ENCODE measurements at places on chromosomes 4 and X.

DNA sequence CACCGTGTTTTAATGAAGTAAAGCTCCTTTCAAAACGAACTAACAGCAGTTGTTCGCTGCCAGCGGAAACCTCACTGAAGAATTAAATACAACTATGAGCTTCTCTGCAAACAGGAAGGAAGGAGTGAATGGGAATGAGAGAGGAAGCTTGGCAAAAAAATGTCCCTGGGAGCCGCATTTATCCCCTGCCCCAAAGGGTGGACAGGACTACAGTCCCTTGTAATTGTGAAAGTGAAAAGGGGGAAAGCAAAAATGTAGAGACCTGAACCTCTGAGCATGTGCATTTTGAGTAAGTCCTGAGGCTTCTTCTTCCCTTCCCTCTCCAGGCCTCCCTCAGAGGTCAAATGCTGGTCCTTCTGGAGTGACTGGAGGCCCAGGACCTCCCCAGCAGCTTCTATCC lies 53.8 kb upstream of the BMP2K start:
- no peak for DNase-seq

- peak; percentile 80 for DNase-seq
Observed at GRCh38 chrX:118495958-118496762, 545 bp downstream of the DOCK11 start.

DNA sequence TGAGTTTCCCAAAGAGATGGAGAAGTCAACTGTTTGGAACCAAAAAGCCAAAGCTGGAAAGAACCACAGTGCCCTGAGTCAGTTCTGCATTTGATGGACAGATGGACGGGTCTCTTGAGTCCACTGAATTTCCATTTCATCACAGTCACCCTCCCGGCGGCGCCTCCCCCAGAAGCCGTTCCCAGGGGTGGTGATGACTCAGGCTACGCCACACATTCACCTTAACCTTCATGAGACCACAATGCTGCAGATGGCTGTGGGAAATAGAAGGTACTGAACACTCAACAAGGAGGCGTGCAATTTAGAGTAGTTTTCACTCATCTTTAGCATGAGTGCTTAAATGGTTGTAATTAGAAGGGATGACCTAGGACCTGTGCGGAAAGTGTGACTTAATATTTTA lies 61.3 kb downstream of the STOX2 start:
- DNase-seq: no peak

DNA sequence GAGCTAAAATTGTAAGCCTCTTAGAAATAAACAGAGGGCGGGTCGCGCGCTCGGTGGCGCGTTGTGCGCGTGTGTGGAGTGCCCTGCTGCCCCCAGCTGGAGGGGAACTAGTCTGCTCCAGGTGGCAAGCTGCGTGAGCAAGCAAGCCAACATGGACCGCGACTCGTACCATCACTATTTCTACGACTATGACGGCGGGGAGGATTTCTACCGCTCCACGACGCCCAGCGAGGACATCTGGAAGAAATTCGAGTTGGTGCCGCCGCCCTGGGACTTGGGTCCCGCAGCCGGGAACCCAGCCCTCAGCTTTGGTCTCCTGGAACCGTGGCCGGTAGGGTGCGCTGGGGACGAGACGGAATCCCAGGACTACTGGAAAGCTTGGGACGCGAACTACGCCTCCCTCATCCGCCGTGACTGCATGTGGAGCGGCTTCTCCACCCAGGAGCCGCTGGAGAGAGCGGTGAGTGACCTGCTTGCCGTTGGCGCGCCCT lies 66.1 kb downstream of the DNAAF6 start:
- DNase-seq: peak; percentile 17

- no peak for DNase-seq
Observed at GRCh38 chr4:128633067-128633466, 176.4 kb upstream of the JADE1 start.

GRCh38 chr4:184346682-184347081 lies 127.7 kb downstream of the IRF2 start:
- DNase-seq: no peak

DNA sequence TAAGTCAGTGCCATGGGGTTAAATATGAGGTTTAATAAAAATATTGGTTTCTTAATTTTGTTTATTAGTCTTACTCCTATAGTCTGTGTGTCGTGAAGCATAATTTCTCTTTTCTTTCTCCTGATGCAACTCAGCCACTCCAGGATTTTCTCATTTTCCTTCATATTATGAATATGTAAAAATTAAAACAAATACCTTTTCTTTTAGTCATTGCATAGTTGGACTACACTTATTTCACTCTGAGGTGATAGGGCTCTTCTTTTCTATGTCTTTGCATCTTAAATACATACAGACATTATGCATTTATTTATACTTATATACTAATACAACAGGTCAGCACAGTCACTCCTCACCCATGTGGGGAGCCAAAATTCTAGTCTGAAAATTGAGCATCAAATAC lies 19.1 kb downstream of the GALNT7 start:
- no peak for DNase-seq

GRCh38 chrX:44915361-44915868 lies 42.4 kb downstream of the KDM6A start:
- no peak for DNase-seq

GRCh38 chr4:113012786-113013185 lies 36.7 kb upstream of the ANK2 start:
- DNase-seq: no peak

DNA sequence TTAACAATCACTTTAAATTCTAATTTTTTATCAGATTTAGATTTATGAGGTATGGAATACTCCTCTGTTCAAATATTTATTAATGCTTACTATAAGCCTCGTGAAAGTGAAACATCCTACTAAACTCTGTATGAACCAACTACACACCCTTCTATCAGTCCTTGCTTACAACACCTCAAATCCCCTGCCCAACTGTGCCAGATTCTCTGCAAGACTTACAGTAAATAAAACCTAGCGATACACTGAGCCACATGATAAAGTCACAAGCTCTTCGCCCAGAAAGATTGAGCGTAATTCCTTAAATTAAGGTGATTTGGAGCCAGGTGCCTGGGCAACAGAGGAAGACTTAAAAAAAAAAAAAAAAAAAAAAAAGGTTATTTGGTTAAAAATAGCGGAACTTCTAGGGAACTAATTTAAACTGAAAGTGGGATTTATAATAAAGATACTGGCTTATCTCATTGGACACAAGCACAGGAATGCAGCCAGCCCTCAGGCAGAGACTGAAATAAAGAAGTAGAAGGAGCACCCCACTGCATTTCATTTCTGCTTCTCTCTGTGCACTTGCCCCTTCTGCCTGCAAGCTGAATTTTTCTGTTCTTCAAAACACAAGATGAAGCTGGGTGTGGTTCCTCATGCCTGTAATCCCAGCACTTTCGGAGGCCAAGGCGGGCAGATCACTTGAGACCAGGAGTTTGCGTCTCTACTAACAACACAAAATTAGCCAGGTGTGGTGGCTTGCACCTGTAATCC lies 17.5 kb upstream of the C4orf36 start:
- DNase-seq: no peak

GRCh38 chr4:84611531-84611930 lies 28.6 kb downstream of the CDS1 start:
- DNase-seq: no peak

GRCh38 chrX:153974003-153974725 lies 1.6 kb downstream of the TMEM187 start:
- no peak for DNase-seq

DNA sequence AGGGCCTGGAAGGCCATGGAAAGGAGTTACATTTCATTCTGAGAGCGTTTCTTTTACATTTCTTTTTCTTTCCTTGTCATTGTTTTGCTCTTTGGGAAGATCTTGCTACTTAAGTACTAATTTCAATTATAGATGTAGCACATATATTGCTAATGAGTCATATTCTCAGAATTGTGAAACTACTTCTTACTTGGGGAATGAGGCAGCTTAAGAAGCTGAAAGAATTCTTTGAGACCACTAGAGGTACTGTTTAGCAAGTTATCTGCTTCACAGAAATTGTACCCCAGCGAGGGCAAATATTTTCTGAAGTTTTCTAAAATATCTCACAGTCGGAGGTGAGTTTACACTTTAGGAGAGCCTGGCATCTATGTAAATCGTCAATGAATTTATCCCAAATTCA lies 100.6 kb downstream of the AFF2 start:
- DNase-seq: no peak

DNA sequence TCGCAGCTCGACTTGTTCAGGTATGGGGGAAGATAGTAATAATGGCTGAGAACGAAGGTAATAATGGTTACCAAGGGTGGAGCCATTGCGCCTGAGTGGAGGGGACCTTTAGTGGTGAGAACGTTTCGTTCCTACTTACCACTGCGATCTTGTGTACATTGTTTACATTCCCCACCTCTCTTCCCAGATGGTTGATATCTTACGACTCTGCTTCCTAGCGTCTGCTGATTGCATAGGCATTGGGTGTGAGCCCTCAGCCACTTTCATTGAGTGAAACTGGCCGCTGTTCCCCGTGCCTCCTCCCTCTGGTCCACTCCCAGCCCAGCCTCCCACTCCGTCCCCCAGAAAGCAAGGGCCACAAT lies 850 bp downstream of the IGBP1 start:
- DNase-seq: no peak

DNA sequence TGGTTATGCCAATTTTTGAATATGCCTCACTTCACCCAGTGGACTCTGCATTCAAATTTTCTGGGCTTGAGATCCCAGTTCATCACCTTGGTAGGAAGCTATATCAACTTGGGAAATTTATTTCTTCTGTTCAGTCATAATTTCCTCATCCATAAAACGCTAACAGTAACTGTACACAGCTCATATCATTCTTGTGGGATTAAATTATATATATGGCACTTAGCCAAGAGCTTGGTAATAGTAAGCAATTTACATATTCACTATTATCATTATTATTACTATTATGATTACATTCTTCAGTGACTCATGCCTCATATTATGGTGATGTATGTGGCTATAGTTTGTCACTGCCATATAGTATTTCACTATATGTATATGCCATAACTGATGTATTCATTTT lies 177.6 kb downstream of the CPE start:
- DNase-seq: no peak

GRCh38 chrX:121876305-121876704 lies 828.9 kb downstream of the GLUD2 start:
- no peak for DNase-seq

DNA sequence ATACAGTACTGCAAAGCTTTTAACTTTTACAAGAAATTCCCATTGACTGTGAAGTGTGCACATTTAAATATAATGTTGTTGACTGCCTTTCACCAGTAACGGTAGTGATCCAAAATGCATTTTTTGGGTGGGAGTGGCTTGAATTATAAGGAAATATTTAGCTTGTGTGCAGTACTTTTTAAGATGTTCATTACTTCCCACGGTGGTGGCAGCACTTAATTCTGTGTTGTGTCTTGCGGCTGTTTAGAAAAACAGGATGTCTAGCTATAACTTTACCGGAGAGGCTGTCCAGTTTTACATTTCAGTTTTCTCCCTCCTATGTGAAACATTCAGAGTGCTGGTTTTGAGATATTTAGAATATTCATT lies 1.7 kb downstream of the TMEM131L start:
- no peak for DNase-seq

GRCh38 chrX:18895189-18895951 lies 88.5 kb downstream of the PHKA2 start:
- no peak for DNase-seq

GRCh38 chr4:69697536-69698242 lies 44.6 kb upstream of the UGT2A1 start:
- no peak for DNase-seq

- no peak for DNase-seq
Observed at GRCh38 chr4:24920008-24920407, 7.2 kb upstream of the CCDC149 start.

DNA sequence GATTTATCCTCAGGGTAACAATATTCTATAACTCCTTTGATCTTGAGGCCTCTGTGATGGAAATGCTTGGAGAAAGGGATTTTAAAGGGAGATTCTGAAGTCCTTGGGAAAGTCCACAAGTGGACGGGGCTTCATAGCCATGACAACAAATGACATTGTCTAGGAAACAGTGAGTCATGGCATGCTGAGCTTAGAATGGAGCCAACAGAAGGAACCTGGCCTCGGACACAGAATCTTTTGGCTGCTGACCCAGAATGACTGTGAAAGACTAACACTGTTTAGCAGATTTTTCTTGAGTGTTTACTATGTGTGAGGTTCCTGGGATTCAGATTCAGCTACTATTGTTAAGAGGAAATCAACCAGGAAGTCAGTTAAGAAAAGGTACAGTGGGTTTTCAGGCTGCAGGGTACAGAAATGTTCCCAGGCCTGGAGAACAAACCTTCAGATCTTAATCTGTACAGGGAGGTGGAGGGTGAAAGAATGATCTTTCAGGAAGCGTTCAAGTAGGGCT lies 18.1 kb upstream of the CXCL2 start:
- no peak for DNase-seq

GRCh38 chr4:123415977-123416376 lies 19.4 kb downstream of the SPRY1 start:
- peak; percentile 63 for DNase-seq

DNA sequence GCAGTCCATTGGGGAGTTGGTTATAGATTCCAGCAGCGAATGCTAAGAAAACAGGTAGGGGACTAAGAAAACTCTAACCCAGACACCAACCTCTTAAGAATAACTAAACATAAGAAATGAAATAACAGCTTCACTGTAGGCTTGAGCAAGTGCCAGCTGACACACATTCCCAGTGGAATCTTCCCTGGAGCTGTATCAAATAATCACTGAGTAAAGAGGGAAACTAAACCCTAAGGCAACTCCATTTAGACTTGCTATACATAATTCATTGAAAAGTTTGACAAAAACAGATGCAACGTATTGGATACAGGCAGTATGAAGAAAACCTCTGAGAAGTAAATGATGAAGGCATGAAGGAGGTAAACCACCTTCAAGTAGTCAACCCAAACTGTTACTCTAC lies 293.5 kb downstream of the OPHN1 start:
- DNase-seq: no peak

DNA sequence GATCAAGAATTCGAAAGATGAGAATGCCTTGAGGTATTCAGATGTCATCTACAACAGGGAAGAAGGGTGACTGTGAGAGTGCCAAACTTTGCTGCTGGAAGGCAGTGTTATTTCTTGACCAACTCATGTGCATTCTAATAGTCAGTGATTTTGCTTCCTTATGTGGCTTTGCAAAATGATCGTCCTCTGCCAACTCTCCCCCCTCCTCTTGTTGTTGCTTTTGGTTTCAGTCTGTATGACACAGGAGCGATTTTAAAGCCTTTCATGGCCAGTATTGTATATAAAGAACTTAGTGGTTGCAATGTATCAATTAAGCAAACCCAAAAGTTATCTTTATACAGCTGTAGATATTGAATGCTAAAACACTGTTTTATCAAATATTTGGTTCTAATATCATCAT lies 379.1 kb downstream of the IL1RAPL1 start:
- no peak for DNase-seq

DNA sequence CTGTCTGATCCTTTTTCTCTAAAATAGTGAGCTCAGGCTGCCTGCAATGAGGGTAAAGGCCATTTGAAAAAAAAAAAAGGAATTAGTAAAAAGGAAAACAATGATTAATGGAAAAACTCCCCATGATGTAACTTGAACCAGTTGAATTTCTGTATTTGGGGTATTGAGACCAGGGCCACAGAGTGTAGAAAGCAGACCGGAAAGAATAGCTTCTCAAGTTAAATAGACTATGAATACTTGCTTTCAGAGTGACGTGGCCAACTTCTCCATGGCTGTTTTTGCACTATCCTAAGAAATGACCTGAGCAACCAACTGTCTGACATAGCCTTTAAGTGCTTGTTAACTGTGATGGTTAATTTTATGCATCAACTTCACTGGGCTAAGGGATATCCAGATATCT lies 222.1 kb upstream of the INTU start:
- no peak for DNase-seq
